ENCODE measurements at places on chromosomes 11 and 22.

DNA sequence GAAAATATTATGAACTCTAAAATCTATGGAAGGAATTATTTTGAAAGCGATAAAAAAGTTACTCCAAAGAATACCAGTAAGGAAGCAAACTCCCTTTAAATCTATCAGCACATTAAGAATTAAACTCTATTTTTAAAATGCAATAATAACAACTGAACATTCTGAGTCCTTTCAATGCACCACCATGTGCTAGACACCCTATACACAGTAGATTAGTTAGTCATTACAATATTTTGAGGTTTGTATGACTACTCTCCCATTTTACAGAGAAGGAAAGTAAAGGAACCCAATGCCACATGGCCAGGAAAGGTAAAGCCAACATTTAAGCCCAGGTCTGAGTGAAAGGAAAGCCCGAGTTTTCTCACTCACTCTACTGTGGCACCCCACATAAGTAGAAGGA, 17.7 kb downstream of the JAML start:
- no peak for DNase-seq
- peaks cover 5% of the 10 kb centered on the region for H3K4me1 ChIP-seq
- H3K36me3 ChIP-seq: no peaks in the 10 kb centered on the region
- H3K27ac ChIP-seq: no peak overlapping the region

GRCh38 chr22:19896665-19897355, 42.1 kb upstream of the GNB1L start:
- H3K4me3 ChIP-seq: no peak overlapping the region
- H3K36me3 ChIP-seq: no peaks in the 10 kb centered on the region
- H3K4me1 ChIP-seq: no peaks in the 10 kb centered on the region
- no peaks in the 10 kb centered on the region for H3K27me3 ChIP-seq

DNA sequence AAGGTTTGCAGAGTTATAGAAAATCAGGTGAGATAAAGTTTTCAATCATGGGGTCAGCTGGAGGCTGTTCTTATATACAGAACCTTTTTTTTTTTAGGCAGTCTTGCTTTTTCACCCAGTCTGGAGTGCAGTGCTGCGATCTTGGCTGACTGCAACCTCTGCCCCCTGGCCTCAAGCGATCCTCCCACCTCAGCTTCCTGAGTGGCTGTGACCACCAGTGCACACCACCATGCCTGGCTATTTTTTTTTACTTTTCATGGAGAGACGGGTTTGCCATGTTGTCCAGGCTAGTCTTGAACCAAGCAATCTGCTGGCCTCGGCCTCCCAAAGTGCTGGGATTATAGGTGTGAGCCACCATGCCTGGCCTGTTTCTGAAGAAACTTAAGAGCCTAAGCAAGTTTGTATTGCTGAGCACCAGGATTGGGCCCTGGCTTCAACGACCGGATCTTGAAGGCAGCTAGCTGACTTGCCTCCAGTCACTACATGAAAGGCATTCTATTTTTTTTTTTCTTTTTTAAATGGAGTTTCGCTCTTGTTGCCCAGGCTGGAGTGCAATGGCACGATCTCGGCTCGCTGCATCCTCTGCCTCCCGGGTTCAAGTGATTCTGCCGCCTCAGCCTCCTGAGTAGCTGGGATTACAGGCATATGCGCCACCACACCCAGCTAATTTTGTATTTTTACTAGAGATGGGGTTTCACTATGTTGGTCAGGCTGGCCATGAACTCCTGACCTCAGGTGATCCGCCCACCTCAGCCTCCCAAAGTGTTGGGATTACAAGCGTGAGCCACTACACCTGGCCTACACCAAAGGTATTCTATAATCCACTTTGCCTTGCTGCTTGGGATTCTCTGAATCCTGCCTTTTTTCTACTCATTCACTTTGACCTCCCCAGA, 7.6 kb downstream of the XBP1 start:
- peaks cover 78% of the 10 kb centered on the region for H3K36me3 ChIP-seq
- no peaks in the 10 kb centered on the region for H3K27me3 ChIP-seq
- H3K27ac ChIP-seq: peak overlapping the region; percentile 77
- H3K4me1 ChIP-seq: peaks cover 8% of the 10 kb centered on the region

DNA sequence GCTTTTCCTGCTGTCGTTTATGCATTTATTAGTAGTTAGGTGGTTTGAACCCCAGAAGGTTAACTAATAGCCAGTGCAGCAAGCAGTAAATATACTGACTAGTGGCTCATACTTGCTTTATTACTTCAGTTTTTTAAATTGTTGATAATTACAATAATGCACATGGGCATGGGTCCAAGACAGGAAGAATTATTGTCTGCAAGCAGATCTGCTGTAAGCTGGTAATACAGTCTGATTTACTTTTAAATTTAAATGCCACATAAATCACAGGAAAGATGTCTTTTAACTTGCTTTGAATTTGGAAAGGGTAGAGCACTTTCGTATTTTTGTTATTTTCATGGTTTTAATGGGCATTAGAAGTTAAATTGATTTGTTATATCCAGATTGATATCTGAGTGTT, 27.1 kb downstream of the APLP2 start:
- H3K27me3 ChIP-seq: no peaks in the 10 kb centered on the region
- H3K27ac ChIP-seq: no peak overlapping the region
- no peak for DNase-seq
- no peaks in the 10 kb centered on the region for H3K36me3 ChIP-seq

DNA sequence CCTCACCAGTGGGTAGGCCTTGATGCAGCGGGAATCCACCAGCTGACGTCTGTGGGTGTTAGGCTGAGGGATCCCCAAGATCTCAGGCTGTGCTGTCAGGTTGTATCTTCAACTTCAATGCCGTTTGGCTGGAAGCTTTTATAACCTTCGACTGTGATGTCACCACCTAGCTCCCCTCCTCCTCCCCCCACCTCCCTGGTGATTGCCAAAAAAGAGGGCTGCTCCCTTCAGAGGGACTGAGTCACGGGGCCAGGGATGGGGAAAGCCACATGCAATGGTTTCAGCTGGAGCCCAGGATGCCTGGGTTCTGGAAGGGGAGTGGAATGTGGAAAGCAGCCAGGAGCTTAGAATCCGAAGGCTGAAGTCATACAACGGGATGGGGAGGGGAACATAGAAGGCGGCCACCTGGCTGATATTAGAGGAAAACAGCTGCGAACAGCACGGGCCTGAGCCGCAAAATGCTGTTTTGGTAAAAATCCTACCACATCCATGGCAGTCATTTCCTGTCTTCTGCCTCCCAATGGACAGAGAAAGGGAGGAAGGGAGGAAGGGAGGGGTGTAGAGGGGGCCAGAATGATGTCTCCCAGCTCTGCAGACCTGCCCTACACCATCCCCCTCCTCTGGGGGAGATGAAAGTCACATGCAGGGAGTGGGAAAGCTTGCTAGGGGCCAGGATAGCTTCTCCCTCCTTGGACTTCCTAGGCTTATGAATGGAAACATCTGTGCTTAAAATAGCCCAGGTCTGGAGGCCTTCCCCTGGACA, at the start of gene LRRN4CL:
Gene LRRN4CL (minus strand): TSS at position 110 of the 763 bp plus-strand sequence. CDS start 1,022 bp downstream, outside the sequence.
- H3K4me3 ChIP-seq: no peak within 1 kb of the TSS
- no peaks in the 10 kb centered on the region for H3K27me3 ChIP-seq

GRCh38 chr11:68773521-68774193, 22.3 kb upstream of the TESMIN start:
- DNase-seq: no peak
- no peak overlapping the region for H3K4me3 ChIP-seq
- peaks cover 18% of the 10 kb centered on the region for H3K4me1 ChIP-seq
- H3K27me3 ChIP-seq: no peaks in the 10 kb centered on the region
